ENCODE measurements at places on chromosomes 4 and X.

DNA sequence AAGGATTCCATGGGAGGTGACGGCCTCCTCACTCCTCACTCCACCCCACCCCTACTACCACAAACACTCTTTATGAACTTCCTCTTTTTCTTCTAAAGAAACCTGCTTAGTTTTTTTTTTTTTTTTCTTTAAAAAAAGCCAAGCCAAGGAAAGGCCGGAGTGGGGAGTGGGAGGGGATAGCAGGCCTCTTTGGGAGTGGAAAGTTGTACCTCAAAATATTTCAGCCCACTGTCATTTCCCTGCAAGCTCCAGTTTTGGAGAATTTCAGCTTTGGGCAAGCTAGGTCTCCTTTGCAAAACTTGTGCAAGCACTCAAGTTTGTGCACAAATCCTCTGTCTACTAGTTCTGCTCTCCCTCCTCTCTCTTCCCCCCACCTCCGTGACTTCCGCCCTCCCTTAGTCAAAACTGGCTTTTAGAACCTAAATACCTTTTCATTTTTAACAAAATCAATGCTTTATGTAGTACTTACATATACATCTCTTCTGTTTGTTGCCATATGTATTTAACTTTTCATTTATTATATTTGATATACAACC, 512 bp upstream of the ANTXR2 start:
- DNase-seq: no peak

DNA sequence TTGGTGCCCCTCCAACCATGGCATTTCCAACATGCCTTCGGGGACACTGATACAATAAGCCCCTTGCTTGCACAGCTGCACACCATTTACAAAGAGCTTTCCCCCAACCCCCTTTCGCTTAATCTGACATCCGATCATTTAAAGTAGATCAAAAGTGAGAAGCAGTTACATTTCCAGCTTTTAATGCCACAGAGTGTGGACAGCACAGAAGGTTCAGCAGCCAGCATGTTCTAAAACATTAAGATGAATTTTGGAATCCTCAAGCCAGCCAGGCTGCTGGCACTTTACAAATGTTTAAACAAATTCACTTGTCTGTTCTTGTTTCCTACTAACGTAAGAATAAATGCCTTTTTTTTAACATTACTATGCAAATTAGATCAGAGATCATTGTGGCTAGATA, 284.4 kb upstream of the LDB2 start:
- DNase-seq: no peak

DNA sequence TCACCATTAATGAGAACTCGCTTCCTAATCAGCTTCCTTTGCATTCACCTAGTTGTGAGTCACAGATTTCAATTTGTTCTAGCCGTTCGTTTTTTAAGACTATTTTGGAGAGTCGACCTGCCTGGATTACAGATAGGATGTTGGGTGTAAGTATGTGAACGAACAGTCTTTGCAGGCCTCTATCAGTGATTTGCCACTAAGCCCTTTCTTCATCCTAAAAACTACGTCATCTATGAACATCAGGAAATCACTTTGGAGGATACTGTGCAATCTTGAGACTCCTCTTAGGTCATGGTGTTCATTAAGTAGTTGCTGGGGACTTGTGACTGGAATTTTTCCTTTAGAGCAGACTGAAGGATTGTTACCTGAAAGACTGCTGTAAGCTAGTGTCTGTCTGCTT, 1.1 kb downstream of the POLA1 start:
- DNase-seq: no peak

- DNase-seq: no peak
Observed at GRCh38 chr4:79576429-79576753, 168.4 kb upstream of the GK2 start.

DNA sequence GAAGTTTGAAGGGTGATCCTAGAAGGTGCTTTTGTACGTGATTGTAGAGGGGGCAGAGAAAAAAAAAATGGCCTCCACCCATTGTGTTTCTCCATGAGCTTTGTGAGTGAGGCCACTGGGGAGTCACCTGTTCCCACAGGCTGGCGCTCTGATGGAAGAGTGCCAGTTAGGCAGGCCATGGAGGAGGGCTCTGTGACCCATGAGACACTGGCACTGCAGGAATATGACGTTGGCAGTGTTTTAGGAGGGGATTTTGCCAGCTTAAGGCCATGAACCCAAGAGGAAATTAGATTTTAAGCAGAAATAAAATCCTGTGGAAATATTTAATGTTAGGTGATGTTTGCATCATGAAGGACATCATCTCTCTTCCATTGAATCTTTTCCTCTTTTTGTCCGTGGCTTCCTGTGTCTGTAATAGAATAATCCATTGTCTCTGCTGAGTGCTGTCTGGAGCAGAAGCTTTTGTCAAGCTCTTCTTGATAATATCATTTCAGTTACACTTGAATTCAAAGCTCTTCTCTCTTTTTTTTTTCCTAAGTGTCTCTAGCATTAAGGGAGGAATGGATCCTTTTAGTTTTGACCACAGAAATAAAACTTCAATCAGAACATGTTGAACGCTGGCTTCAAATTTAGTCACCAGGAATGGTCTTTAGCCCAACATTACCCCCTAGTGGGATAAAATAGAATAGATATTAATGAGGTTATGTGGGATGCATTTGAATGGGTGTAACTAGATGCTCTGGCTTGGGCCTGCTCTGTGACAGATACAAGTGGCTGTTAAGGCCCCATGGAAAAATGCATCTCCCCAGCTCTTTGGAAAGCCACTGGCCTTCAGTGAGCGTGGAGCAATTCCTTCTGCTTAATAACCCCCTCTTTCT, 41.0 kb upstream of the UCP1 start:
- no peak for DNase-seq

DNA sequence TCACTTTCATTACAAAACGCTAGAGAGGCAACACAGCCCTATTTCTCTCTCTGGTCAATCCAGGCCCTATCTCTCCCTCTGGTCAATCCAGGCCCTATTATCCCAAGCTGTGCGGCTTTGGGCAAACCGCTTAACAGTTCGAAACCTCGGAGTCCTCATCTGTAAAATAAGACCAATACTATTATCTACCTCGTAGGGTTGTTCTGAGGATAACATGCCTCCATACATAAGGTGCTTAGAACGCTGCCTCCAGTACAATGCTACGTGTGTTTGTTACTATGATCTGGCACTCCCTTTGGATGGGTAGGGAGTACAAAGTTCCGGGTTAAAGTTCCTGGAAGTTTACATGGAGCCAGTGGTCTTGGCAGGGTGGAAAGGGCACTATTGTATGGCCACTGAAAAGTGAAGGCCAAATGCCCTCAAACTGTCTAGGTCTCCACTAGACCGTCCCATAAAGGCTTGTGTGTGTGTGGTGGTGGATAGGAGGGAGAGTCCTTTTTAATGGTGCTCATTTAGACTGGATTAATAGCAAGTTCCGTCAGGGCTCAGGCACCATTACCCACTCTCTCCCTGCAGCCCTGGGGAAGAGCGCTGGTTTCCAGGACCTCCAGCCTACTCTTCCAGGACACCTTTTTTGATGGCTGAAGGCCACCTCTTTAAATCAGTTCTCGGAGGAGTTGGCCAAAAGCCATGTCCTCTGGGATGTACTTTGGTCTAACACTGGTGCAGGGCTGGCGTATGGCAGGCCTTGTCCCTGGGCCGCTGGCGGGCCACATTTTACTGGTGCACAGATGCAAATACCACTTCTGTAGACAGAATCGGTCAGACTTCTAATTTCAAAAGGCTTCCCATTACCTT, 75.6 kb upstream of the BCOR start:
- DNase-seq: no peak

DNA sequence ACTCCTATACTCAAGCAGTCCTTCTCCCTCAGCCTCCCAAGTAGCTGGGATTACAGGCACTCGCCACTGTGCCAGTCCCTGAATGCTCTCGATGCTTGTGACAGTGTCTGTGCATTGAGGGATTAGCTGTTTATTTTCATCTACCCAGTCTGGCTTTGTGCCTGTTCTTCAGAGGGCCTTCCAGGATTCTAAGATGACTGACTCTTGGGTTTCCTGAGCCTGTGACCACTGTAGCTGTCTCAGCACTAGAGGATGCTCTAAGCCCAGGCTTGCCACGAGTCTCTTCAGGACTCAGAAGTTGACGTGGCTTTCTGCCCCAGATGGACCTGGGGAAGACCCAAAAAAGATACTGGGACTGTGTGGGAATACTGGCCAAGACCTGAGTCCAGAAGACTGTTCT, 201.4 kb downstream of the ARHGAP10 start:
- DNase-seq: no peak

- DNase-seq: no peak
Observed at GRCh38 chrX:47206316-47206715, 12.2 kb upstream of the CDK16 start.

GRCh38 chr4:78602334-78602733, 50.8 kb downstream of the ANXA3 start:
- no peak for DNase-seq

- no peak for DNase-seq
Observed at GRCh38 chrX:144768540-144768939, 478.8 kb upstream of the SPANXN1 start.

DNA sequence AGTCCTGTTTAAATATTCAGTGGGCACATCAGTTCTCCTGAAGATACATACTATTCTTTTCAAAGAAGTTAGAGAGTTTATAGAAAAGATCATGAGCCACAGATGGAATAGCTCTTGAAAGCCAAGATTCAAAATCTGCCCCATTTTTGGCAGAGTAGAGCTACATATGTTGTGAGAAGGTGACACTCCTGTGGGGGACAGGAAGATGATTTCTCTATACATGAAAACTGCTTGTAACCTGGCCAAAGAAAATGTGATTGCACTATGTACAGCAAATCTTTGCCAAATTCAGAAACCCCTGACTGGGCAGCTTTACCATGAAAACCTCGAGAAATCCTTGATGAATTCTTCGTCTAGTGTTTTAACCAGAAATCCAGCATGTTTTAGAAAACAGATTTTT, 44.9 kb downstream of the GPM6A start:
- DNase-seq: no peak

DNA sequence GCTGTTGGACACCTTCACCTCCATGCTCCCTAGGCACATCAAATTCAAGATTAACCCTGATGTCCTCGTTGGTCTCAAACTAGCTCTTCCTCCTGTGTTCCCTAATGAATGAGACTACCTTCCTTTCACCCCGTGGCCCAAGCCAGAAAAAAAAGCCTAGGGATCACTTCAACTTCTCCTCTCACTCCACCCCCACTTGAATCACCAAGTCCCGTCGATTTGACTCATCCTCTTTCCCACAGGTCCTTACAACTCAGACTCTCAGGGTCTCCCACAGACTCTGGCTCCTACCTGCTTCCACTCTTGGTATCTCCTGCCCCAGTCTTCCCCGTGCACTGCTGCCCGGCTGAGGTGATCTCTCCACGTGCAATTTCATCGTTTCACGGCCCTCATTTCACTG, 8.5 kb downstream of the SLC25A43 start:
- no peak for DNase-seq

DNA sequence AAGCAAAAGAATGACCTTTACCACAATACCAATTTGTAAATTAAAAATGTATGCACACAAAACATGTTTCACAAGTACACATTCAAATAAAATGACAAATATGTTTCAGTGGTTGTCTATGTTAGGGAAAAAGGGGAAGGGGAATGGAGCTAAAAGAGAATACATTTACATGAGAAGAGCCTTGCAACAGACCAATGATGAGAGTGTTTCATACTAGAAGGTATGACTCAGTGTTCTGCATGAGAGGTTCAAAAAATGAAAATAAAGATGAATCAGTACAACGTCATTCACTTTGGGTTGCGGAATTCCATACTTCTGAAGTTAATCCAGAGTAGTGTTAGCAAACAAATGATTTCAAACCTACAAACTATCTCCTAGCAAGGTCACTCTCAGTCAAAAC, 51.7 kb downstream of the RPGR start:
- no peak for DNase-seq

DNA sequence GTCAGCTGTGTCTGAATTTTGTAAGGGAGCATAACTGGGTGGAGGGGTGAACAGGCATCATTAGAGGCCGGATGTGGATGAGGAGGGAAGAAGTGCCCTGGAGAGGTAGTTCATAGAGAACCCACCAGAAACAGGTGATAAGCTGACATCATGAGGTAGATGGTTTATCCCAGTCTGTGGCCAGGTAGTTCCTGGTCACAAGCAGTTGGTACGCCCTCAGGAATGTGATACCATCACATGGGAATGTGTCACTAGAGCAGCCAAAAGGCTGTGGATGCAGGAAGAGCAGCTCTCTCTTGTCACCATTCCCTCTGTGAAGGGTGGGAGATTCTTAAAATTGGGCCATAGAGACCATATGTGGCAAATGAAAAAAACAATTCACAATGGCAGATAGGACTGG, 21.9 kb downstream of the MSN start:
- no peak for DNase-seq

GRCh38 chr4:10606483-10607155, 77.9 kb downstream of the CLNK start:
- DNase-seq: no peak

DNA sequence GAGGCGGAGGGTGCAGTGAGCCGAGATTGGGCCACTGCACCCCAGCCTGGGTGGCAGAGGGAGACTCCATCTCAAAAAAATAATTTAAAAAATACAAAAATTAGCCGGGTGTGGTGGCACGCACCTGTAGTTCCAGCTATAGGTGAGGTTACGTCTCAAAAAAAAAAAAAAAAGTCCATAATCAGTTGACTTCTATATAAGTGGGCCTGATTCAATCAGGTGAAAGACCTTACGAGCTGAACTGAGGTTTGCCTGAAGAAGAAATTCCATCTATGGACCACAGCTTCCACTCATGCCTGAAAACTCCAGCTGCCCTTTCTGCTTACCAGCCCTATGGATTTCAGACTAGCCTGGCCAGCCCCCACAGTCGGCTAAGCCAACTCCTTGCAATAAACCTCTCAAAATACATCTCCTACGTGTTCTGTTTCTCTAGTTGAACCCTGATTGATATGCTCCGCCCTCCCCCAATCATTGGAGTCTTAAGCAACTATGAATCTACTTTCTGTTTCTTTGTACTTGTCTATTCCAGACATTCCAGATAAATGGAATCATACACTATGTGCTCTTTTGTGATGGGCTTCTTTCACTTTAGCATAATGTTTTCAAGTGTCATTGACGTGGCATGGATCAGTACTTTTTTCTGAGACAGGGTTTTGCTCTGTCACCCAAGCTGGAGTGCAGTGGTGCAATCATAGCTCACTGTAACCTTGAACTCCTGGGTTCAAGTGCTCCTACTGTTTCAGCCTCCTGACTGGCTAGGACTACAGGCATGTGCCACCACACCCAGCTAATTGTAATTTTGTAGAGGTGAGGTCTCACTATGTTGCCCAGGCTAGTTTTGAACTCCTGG, 36.6 kb downstream of the SAT1 start:
- no peak for DNase-seq

- no peak for DNase-seq
Observed at GRCh38 chrX:37652589-37653231, 32.9 kb upstream of the XK start.

All from stimulated activated CD8-positive, alpha-beta memory T cell treated with anti-CD3 and anti-CD28 coated beads, Interleukin-2, amount 100 ng/mL, for 1 hour (primary cell).